ENCODE measurements at places on chromosomes 2 and 18. TPM values are rescaled to one million over a fixed set of nuclear protein-coding genes. Genes with fewer than 3 reads are reported as not detected.

GRCh38 chr2:31770741-31771140 lies 190.0 kb upstream of the SRD5A2 start:
- H3K36me3 ChIP-seq = no peaks in the 10 kb centered on the region
- no peak overlapping the region for H3K27ac ChIP-seq
- H3K27me3 ChIP-seq = no peaks in the 10 kb centered on the region

DNA sequence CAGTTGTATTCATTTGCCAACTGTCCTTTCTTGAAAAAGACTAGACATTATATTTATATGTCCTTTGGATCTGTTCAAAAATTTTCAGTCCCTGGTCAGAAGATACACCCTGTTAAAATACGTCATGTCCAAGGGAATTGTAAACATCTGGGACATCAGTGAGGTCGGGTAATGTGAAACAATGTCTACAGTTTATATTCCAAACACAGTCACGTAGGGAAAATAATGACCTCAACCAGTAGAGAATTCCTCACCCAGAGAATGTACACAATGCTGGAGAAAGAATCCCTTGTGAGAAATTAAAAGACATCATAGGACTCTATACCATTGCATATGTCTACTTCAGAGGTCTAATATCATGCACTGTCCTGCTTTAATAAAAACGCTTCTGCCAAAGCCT lies 888.0 kb upstream of the CHAC2 start:
- H3K4me1 ChIP-seq = no peaks in the 10 kb centered on the region
- no peak for DNase-seq
- no peak overlapping the region for H3K4me3 ChIP-seq
- no peaks in the 10 kb centered on the region for H3K27me3 ChIP-seq

The C2orf81 gene
- total RNA-seq = 7.6 TPM

DNA sequence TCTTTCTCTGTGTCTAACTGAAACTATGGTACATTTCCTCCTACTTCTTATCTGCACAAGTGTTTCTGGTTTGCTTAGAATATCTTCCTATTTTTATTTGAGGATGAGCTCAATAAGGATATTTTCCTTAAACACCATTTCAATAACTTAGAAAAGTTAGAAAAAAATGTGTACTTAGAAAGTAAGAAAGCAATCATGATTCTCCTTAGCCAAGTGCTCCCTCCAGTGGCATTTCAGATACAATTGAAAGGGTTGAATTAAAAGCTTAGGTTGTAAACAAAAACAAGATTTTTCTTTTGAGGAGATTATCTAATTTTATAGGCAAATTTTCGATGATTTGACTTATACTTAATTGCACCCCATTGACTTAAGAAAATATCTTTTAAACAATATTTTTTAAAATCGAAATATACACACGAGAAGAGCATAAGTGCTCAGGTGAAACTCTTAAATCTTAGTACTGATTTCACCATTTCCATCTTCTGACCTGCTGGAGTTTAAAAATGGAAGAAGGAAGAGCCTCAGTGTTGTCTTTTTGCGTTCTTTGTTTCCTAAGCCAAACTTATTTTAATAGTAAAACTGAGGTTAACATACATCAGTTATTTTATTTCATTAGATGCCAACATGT lies 26.9 kb downstream of the C18orf63 start:
- H3K36me3 ChIP-seq = no peaks in the 10 kb centered on the region
- no peaks in the 10 kb centered on the region for H3K27me3 ChIP-seq
- H3K4me3 ChIP-seq = no peak overlapping the region
- no peaks in the 10 kb centered on the region for H3K4me1 ChIP-seq
- peak; percentile 70 for DNase-seq

The CHRNG gene
- total RNA-seq = not detected

The POTEC gene
- total RNA-seq = not detected

DNA sequence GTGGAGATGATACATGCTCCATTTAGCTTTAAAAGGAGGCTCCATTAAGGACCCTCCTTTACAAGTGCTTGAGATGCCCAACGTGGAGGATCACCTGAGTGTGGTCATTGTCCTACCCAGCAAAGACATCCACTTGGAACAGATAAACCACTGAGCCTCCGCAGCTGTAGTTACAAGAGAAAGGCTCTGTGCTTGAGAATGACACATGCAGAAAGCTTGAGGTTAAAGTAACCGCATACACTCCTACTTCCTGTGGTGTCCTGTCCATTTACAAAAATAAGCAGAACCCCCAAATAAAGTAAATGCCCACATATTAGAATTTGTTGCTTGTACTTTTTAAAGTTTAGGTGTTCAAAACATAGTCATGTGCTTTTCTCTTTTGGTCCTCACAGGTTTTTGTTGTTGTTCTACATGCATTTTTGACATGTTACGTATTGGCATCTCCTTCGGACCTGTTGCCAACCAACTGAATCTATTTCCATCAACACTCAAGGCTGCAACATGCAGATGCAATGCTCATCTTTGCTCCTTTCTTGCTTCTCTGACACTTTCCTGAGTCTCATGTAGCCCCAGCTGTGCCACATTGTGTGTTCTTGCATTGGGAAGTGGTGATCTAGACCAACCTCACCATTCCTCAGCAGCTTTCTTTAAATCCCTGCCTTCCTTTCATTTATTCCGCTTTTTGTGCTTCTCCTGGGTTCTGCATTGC lies 56.0 kb downstream of the SERPINB7 start:
- H3K27me3 ChIP-seq = no peaks in the 10 kb centered on the region
- H3K4me1 ChIP-seq = no peaks in the 10 kb centered on the region
- H3K4me3 ChIP-seq = no peak overlapping the region
- H3K27ac ChIP-seq = no peak overlapping the region
- no peak for DNase-seq

DNA sequence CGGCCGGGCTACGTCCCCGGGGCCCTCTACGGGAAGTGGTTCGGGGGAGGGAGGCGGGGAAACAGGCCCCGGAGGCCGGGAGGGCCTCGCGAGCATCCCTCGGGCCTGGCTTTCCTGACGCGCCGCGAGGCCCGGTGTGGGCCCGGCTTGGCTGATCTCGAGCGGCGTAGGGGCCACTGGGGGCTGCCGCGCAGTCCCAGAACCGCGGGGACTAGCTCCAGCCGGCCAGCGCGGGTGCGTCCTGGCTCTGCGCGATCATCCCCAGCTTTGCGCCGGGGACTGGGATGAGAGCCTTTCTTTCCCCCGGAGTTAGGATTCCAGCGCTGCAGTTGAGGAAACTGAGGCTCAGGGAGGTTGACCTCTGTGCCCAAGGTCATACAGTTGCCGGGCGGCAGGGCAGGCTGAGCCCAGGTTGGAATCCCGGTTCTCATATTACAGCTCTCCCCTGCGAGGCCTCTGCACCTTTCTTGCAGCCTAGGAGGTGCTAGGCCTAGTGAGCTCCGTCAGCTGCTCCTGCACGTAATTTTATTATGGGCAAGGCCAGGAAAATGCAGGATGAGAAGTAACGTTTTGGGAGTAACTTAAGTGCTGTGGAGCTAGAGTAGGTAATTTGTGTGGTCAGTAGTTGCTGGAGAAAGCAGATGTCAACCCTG lies 501 bp downstream of the LPIN1 start:
- DNase-seq = peak; percentile 73
- H3K27me3 ChIP-seq = no peaks in the 10 kb centered on the region
- no peaks in the 10 kb centered on the region for H3K36me3 ChIP-seq
- H3K4me3 ChIP-seq = peak overlapping the region; percentile 60

The EFHD1 gene
- total RNA-seq = 8.0 TPM

The STPG4 gene
- total RNA-seq = not detected

- no peak for DNase-seq
- H3K27me3 ChIP-seq = no peaks in the 10 kb centered on the region
- no peaks in the 10 kb centered on the region for H3K36me3 ChIP-seq
- no peak overlapping the region for H3K27ac ChIP-seq
Observed at GRCh38 chr18:46315161-46315560, 211.0 kb downstream of the HAUS1 start.

DNA sequence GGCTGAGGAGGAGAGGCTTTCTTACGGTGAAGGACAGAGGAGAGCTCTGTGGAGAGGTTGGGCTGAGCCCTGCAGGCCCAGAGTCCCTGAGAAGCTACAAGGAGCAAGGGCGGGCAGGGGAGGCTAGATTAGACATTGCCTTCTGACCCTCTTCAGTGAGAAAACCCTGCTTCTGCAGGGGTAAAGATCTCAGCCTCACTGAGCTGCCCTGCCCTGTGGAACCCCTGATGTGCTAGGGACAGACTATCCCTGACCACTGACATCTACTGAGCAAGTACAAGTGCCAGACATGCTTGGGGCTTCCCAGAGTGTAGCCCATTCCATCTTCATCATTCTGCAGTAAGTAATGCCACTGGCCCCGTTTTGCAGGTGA lies 111.5 kb downstream of the CYP26B1 start:
- H3K27ac ChIP-seq = no peak overlapping the region
- no peak for DNase-seq
- no peaks in the 10 kb centered on the region for H3K4me1 ChIP-seq
- no peaks in the 10 kb centered on the region for H3K27me3 ChIP-seq
- no peaks in the 10 kb centered on the region for H3K36me3 ChIP-seq

- no peak overlapping the region for H3K27ac ChIP-seq
- H3K4me3 ChIP-seq = no peak overlapping the region
- peaks cover 9% of the 10 kb centered on the region for H3K36me3 ChIP-seq
- DNase-seq = no peak
- H3K27me3 ChIP-seq = no peaks in the 10 kb centered on the region
Observed at GRCh38 chr2:174569678-174570077, 27.9 kb downstream of the WIPF1 start.

DNA sequence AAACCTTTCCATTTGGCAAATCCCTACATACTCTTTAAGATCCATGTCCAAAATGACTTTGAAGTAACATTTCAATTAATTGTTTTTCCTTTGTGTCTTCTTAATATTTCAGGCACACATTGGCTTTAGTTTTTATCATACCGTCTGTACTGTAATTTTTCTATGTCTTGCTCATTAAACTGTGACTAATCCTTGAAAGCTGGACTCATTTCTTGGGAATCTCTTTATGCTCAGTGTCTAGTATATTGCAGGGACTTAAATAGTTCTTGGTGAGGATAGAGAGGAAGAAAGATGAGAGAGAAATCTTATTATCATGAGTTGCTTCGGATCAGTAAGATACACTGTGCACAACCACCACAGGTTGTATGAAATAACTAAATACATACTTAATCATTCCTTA lies 448.3 kb upstream of the ST6GAL2 start:
- H3K27me3 ChIP-seq = no peaks in the 10 kb centered on the region
- no peaks in the 10 kb centered on the region for H3K4me1 ChIP-seq
- no peak overlapping the region for H3K27ac ChIP-seq

- H3K27ac ChIP-seq = no peak overlapping the region
- no peaks in the 10 kb centered on the region for H3K4me1 ChIP-seq
- H3K4me3 ChIP-seq = no peak overlapping the region
- peaks cover 6% of the 10 kb centered on the region for H3K27me3 ChIP-seq
- H3K36me3 ChIP-seq = no peaks in the 10 kb centered on the region
- no peak for DNase-seq
Observed at GRCh38 chr18:57954935-57955334, 89.1 kb upstream of the NEDD4L start.

- H3K27me3 ChIP-seq = no peaks in the 10 kb centered on the region
- no peaks in the 10 kb centered on the region for H3K36me3 ChIP-seq
- no peak for DNase-seq
- H3K27ac ChIP-seq = no peak overlapping the region
- no peak overlapping the region for H3K4me3 ChIP-seq
Observed at GRCh38 chr2:109712123-109712449, 82.0 kb upstream of the RGPD5 start.

DNA sequence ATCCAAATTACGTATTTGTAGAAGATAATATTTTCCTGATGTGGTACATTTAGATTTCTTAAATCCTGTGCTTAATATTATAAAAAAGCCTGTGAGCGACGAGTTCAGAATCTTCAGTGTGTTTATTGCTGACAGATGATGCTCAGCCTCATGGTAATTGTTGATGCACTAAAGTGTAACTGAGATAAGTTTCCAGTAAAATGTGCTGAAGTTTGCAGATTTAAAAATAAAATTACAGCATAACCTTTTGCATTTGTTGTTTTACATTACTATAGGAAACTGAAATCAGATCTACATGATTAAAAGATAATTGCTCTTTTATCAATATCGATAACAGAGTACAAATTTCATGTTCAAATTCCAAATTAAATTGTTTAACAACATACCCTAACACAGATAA lies 307.6 kb downstream of the FIGN start:
- no peaks in the 10 kb centered on the region for H3K4me1 ChIP-seq
- no peaks in the 10 kb centered on the region for H3K27me3 ChIP-seq
- H3K4me3 ChIP-seq = no peak overlapping the region

The FAM228B gene
- total RNA-seq = 16.3 TPM

The CCDC68 gene
- 1.3 TPM for total RNA-seq

DNA sequence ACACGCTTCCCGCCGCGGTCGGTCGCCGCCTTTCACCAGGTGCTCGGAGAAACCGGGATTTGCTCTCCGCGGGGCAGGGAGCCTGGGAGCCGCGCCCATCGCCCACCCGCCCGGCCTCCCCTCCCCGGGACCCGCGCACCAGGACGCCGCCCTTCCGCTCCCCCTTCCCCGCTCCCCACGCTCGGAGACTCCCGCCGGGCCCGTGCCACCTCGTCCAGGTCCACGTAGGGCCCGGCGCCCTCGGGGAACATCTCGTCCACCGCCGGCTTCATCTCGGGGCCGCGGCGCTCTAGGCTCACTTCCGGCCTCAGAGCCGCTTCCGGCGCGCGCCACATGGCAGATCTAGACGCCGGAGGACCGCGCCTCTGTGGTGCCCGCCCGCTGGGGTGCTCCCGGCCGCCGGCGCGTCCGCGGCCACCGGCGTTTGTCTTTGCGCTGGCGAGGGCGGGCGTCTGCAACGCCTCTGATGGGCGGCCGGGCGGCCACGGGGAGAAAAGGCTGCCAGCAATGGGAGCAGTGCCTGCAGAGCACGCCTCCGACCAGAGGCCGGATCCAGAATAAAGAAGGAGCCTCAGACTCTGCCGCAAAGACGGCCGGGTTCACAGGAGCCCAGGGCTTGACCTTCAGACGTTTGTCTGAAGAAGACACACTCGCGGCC lies at the start of gene COPS9:
Gene COPS9, minus strand, starts transcription at position 293 of the 658 bp plus-strand sequence. Its CDS starts 21 bp downstream, at position 272.
- H3K4me3 ChIP-seq = peak within 1 kb of the TSS; percentile 89
- peak; percentile 93 for DNase-seq
- H3K27me3 ChIP-seq = no peaks in the 10 kb centered on the region
- peaks cover 10% of the 10 kb centered on the region for H3K36me3 ChIP-seq
- no peak within 1 kb of the TSS for H3K27ac ChIP-seq
- peaks cover 7% of the 10 kb centered on the region for H3K4me1 ChIP-seq

- H3K4me3 ChIP-seq = no peak overlapping the region
- no peak overlapping the region for H3K27ac ChIP-seq
- DNase-seq = no peak
- no peaks in the 10 kb centered on the region for H3K4me1 ChIP-seq
- no peaks in the 10 kb centered on the region for H3K27me3 ChIP-seq
Observed at GRCh38 chr2:168930242-168930641, 29.2 kb downstream of the G6PC2 start.
